ENCODE measurements at places on chromosomes 16 and 17.
A peak's percentile ranks its signal among the peaks of the same experiment; 100 is the strongest.

DNA sequence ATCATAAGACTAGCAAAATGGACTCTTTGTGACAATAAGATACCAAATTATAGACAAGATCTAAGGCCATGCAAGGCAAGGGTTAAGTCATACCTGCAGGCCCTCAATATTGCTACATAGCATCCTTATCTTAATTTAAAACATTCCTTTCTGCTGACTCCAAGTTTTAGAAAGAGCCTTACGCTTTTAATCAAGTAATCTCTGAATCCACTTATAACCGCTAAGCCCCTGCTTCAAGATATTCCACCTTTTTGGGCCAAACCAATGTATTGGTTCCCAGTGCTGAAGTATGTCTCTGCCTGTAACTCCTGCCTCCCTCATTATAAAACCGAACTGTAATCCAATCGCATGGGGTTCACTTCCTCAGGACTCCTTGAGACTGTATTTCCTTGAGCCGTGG is 255.4 kb downstream of the PHKB start:
- H3K4me3 ChIP-seq = no peak overlapping the region
- DNase-seq = no peak
- H3K36me3 ChIP-seq = no peaks in the 10 kb centered on the region
- H3K27me3 ChIP-seq = no peaks in the 10 kb centered on the region

DNA sequence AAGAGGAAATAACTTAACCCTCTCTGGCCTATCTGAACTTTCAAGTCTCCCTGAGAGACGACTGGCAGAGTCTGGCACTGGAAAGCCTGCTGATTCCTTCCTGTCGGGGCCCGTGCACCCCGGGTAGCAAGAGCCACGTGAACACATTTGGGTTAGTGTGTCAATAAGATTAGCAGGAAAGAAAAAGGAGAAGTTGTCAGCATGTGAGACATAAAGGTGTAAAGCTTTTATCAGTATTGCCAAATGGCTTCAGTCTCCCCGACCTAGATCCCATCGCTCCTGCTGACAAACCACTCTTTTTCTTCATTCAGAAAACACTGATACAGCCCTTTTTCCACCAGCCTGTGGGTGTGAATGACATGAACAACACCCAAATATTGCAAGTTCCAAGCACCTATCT is 74.4 kb downstream of the CCT6B start:
- DNase-seq = no peak
- H3K4me1 ChIP-seq = no peaks in the 10 kb centered on the region
- no peaks in the 10 kb centered on the region for H3K36me3 ChIP-seq
- no peak overlapping the region for H3K27ac ChIP-seq

DNA sequence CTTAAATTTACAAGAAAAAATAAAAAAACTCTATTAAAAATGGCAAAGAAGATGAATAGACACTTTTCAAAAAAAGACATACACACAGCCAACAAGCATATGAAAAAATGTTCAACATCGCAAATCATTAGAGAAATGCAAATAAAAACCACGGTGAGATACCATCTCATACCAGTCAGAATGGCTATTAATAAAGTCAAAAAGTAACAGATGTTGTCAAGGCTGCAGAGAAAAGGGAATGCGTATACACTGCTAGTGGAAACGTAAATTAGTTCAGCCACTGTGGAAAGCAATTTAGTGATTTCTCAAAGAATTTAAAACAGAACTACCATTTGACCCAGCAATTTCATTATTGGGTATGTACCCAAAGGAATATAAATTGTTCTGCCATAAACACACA is 31.4 kb downstream of the CAPNS2 start:
- H3K27ac ChIP-seq = no peak overlapping the region
- H3K36me3 ChIP-seq = no peaks in the 10 kb centered on the region
- H3K27me3 ChIP-seq = no peaks in the 10 kb centered on the region
- no peak for DNase-seq
- no peak overlapping the region for H3K4me3 ChIP-seq
- no peaks in the 10 kb centered on the region for H3K4me1 ChIP-seq

DNA sequence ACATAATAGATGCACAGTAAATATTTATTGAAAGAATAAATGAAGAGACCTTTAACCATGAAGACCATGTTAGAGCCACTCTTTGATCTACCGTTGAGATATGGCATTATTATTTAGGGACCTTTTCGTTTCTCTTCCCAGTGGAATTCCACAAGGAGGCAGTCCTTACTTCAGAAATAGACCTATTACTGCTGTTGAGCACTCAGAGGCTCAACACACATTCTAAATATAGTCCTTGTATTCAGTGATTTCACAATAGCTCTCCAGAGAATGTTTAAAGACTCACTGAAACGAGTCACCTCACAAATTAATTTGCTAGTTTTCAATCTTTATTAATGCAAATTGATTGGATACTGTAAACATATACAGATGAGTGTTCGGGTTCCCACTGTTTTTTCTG is 603.8 kb downstream of the CDH8 start:
- H3K4me3 ChIP-seq = no peak overlapping the region
- no peaks in the 10 kb centered on the region for H3K4me1 ChIP-seq
- no peaks in the 10 kb centered on the region for H3K36me3 ChIP-seq
- no peak for DNase-seq
- no peak overlapping the region for H3K27ac ChIP-seq

DNA sequence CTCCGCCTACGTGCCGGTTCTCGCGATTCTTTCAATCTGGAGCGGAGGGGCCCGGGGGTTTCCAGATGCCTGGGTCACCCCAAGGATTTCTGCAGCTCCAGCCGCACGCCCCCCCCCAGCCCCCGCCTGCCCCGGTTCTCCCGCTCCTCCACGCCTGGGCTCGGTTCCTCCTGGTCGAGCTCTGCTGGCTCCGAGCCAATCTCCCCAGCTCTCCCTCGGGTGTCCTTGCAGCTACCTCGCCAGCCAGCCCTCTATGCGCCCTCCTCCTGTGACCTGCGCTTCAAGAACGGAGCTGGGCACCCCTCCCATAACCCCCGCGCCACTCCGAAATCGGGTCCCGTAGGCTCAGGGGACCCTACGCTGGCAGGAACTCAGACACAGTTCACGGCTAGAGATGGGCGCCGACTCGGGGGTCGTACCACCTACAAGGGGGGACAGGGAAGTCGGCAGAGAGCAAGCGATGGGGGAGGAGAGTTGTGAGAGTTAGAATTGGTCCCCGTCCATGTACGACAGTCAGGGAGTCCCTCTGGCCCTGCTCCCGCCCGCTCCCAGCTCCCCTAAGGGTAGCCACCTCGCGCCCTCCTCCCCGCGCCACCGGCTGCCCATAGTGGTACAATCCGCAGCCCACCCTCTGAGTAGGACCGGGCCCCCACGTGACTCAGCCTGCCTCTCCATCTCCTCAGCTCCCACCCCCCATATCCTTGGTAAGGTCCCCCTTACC is 961 bp downstream of the FGF11 start:
- H3K27ac ChIP-seq = no peak overlapping the region
- H3K4me3 ChIP-seq = peak overlapping the region; percentile 19
- DNase-seq = no peak
- peaks cover 43% of the 10 kb centered on the region for H3K4me1 ChIP-seq
- peaks cover 78% of the 10 kb centered on the region for H3K27me3 ChIP-seq
- H3K36me3 ChIP-seq = no peaks in the 10 kb centered on the region

GRCh38 chr17:76870377-76870714 is 2.1 kb downstream of the MGAT5B start:
- no peak overlapping the region for H3K27ac ChIP-seq
- peaks cover 24% of the 10 kb centered on the region for H3K4me1 ChIP-seq
- no peak overlapping the region for H3K4me3 ChIP-seq
- H3K27me3 ChIP-seq = no peaks in the 10 kb centered on the region
- no peak for DNase-seq
- no peaks in the 10 kb centered on the region for H3K36me3 ChIP-seq

- no peak overlapping the region for H3K4me3 ChIP-seq
- H3K27ac ChIP-seq = peak overlapping the region; percentile 14
- peaks cover 78% of the 10 kb centered on the region for H3K27me3 ChIP-seq
- no peaks in the 10 kb centered on the region for H3K4me1 ChIP-seq
Measured at GRCh38 chr16:86199871-86200695, 301.1 kb downstream of the IRF8 start.

- H3K4me1 ChIP-seq = peaks cover 17% of the 10 kb centered on the region
- no peak overlapping the region for H3K4me3 ChIP-seq
- H3K27ac ChIP-seq = no peak overlapping the region
- H3K27me3 ChIP-seq = no peaks in the 10 kb centered on the region
- no peak for DNase-seq
- peaks cover 69% of the 10 kb centered on the region for H3K36me3 ChIP-seq
Measured at GRCh38 chr16:23434380-23434779, 18.6 kb downstream of the COG7 start.

- no peak for DNase-seq
- H3K4me1 ChIP-seq = peaks cover 12% of the 10 kb centered on the region
- no peak overlapping the region for H3K4me3 ChIP-seq
- H3K36me3 ChIP-seq = peaks cover 37% of the 10 kb centered on the region
- H3K27ac ChIP-seq = no peak overlapping the region
- H3K27me3 ChIP-seq = no peaks in the 10 kb centered on the region
Measured at GRCh38 chr17:63780507-63780906, 6.5 kb downstream of the DDX42 start.

GRCh38 chr17:73733517-73733916 is 89.3 kb upstream of the SDK2 start:
- no peak overlapping the region for H3K4me3 ChIP-seq
- no peaks in the 10 kb centered on the region for H3K27me3 ChIP-seq
- H3K4me1 ChIP-seq = no peaks in the 10 kb centered on the region
- H3K27ac ChIP-seq = no peak overlapping the region
- DNase-seq = no peak

DNA sequence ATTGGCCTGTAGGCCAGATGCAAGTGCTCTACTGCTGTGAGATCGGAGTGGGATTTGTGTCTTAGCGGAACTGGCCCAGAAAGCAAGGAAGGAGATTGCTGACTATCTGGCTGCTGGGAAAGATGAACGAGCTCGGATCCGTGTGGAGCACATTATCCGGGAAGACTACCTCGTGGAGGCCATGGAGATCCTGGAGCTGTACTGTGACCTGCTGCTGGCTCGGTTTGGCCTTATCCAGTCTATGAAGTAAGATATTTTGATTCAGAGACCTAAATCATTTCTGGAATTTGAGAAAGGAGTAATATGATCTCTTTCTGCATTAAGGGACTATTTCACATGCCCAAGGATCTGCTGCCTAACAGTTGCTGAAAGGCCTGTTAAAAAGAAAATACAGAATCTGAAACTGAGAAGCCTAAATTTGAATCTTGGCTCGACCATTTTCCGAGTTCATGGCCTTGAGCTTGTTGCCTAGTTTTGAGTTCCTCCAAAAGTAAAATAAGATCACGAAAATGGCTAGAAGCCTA is 21.1 kb downstream of the IST1 start:
- no peak overlapping the region for H3K27ac ChIP-seq
- peaks cover 23% of the 10 kb centered on the region for H3K4me1 ChIP-seq
- H3K27me3 ChIP-seq = no peaks in the 10 kb centered on the region
